ACHN (cell line): ENCODE measurements at places on chromosomes 5 and 9.

DNA sequence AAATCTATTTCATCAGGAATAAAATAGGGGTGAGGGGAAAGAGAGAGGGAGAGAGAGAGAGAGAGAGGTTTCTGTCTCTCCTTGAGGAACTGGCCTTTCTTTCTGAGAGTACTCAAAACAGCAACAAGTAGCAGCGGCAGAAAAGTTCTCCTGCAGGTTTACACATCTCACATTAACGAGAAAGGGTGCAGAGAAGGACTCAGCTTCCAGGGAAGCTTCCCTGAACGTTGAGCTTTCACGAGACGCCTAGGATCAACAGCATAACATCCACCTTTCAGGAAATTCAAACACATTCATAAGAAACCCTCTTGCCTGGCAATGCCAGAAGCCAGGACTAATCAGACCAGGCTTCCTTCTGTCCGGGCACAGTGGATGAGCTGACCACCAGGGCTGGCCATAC lies 162.9 kb downstream of the ZDHHC21 start:
- no peak for DNase-seq

DNA sequence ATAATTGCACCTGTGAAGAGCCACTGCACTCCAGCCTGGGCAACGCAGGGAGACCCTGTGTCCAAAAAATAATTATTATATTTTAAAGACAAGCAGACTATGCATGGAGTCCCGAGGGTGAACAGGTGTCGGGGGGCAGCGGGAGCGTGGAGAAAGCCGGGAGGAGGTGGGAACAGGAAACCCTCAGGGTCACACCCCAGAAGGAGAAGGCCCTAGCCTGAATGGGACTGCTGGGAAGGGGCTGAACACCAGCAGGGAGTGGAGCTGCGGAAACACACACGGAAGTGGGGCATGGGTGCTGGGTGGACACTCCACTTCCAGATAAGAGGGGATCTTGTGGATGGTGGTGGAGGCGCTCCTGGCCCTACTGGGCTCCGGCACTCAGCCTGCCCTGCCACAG lies 12.8 kb downstream of the SURF6 start:
- no peak for DNase-seq

DNA sequence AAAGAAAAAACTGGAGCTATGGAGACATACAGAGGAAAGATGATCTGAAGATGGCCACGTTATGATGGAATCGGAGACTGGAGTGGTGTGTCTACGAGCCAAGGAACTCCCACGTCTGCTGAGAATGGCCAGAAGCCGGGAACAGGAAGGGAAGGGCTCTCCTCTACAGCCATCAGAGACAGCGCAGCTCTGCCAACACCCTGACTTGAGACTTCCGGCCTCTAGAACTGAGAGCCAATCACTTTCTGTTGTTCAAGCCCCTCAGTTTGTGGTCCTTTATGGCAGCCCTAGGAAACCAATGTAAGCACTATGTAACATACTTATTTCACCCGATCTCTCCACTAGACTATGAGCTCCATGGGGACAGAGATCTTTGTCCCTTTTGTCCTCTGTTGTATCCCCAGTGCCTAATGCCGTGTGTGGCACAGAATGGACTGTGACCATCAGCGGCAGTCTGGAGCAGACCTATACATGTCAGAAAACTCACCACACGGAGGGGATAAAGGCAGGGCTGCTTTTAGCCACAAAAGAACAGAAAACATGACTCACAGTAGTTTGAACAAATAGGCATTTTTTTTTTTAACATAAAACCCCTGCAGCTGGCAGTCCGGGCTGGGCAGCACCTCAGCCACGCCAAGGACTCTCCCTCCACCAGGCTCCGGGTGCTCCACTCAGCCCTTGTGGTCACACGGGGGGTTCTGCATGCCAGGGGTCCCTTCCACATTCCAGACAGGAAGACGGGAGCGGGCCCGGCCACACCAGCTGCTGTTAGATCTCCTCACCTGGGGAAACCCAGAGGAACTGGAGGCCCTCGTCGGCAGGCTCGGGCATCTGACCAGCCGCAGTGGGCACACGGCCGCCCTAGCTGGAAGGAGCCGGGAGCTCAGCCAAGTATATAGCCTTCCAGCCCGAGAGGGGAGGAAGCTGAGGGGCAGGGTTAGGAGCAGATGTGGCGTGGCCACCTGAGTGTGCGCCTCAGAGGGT lies 16.1 kb upstream of the MXD3 start:
- peak; percentile 34 for DNase-seq

GRCh38 chr5:218457-219291 lies 554 bp downstream of the SDHA start:
- DNase-seq = peak; percentile 37

DNA sequence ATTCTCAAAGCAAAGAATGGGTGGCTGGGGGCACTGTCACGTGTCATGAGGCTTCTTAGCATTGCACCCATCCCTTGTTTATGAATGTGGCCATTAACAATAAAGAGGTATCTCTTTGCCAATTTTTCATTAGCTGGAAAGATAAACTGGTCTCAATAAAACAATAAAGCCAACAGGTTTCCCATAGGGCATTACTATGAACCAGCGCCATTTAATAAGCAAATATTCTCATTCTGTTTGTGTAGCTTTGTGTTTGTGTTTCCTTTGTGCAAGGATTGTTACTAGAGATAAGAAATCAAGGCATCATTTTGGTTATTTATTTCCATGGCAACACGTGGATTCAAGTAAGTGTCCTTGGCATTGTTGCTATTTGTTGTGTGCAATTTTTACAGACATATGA lies 37.6 kb upstream of the CAST start:
- DNase-seq = no peak

DNA sequence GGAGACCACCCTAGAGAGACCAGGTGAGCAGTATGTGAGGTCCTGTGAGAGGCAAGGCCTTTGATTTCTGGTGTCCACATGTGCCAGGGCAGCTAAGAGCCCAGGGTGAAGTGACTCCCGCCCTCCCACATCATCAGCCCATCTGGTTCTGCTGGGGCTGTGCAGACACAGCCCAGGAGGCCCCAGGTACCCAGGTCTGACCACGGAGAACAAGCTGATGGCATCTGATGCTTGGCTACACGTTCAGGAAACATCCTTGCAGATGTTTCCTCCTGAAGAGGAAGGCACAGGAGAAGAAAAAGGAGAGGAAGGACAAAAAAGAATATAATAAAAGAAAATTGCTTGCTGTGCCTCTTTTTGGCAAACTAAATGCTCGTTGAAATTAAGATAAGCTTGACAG lies 225.8 kb downstream of the PAX5 start:
- no peak for DNase-seq

DNA sequence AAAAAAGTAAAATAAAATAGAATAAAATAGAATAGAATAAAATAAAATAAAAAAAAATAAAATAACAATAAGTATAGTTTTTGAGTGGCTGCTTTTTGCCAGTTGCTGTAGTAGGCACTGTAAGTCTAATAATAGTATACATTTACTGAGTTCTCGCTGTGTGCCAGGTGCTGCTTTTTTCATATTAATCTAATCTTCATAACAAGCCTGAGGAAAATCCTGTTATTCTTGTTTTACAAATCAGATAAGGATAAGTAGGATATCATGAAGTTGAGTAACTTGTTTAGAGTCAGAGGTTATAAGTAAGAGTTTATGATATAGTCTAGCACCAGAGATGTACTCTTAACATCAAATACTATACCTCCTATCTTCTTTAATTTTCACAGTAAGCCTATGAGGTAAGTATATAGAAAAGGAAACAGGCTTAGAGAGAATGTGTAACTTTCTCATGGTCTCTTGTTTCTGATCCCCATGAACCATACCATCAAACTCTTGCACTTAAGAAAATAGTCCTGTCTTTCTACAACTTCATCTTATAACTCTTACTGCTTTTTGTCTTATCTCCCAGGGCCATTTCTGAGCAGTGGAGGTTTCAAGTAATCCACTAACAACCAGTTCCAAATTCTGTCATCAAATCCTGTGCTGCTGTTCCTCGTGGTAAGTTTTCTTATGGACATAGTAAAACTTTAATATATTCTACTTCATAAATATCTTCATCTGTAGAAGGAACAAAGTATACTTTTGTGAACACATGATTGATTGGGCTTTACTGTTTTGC lies 18.7 kb downstream of the RMI1 start:
- DNase-seq = no peak

- no peak for DNase-seq
Measured at GRCh38 chr5:123800640-123801039, 288.7 kb downstream of the CSNK1G3 start.

DNA sequence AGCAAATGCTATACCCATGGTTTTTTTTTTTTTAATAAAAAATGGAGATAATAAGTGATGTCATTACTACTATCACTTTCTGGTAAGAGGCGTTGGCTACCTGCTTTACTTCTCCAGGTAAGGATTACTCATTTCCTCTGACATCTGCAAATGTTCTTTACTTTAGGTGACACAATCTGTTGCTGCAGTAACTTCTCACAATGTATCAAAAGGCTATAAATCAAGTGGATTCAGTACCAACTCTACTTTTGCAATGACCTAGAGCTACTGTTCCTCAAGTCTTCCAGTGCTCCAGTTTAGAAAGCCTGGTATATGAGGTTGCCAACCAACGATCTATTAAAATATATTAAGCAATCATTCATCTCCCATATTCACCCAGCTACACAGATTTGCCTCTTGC lies 129.1 kb downstream of the PLK2 start:
- no peak for DNase-seq

GRCh38 chr5:163385271-163385670 lies 52.1 kb upstream of the CCNG1 start:
- DNase-seq = no peak

GRCh38 chr5:170109059-170110031 lies 3.6 kb downstream of the FOXI1 start:
- DNase-seq = no peak

GRCh38 chr9:110021891-110022290 lies 186.1 kb downstream of the C9orf152 start:
- no peak for DNase-seq

- peak; percentile 59 for DNase-seq
Measured at GRCh38 chr5:78964889-78965288, 20.2 kb downstream of the ARSB start.

- no peak for DNase-seq
Measured at GRCh38 chr5:165304193-165304827, 1798.9 kb downstream of the MAT2B start.

- DNase-seq = no peak
Measured at GRCh38 chr5:74651710-74652109, 11.2 kb upstream of the ENC1 start.

DNA sequence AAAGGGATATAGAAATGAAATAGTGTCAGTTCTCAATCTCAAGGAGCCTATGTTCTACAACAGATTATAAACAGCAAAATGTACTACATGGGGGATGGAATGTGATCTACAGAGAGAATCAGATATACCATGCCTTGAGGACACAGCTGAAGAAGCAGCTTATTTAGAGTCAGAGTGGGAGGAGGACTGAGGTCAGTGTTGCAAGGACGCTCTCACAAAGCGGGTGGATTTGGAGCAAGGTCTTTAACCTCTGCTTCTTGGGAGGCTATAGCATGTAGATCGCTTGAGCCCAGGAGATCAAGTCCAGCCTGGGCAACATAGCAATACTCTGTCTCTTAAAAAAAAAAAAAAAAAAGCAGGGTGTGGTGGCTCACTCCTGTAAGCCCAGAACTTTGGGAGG lies 32.8 kb upstream of the PLIN2 start:
- no peak for DNase-seq
